ENCODE measurements at places on chromosomes 12 and 14.

DNA sequence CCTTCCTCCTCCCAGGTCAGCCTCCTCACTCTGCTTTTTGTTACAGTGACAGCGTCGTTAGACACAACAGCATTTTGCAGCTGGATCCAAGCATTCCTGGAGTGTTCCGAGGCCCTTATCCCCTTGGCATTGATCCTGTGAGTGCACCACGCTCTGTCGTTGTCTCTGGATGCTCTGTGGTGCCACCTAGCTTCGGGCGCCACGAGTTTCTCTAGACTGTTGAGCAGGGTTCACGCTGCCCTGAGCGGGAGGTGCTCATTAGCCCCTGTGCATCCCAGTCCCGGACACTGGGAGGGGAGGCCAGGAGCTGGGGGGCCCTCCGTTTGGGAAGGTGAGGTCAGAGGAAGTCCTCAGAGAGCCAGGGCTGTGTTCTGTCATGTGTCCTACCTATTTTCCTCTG is 17.3 kb upstream of the DNAH10 start:
- DNase-seq, result no peak

DNA sequence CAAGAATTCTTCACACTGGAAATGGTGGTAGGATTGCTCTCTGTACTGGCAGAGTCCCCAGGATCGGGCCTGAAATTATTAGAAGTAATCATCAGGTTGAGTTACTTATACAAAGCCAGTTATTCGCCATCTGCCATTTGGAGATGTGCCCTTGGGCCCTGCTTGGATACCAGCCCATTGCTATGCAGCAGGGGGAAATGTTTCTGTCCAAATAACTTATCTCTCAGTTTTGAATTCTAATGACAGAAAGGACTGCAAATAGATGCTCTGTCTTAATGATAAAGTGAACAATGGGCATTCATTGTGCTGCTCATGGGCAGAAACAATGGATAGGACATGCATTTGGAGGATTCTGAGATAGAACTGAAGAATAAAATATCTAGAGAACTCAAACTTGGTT is 139.1 kb upstream of the PELI2 start:
- DNase-seq, result no peak

- DNase-seq, result no peak
Observed at GRCh38 chr12:85043829-85044228, 7.7 kb downstream of the LRRIQ1 start.

- DNase-seq, result no peak
Observed at GRCh38 chr14:98916036-98916435, 356.0 kb downstream of the BCL11B start.

DNA sequence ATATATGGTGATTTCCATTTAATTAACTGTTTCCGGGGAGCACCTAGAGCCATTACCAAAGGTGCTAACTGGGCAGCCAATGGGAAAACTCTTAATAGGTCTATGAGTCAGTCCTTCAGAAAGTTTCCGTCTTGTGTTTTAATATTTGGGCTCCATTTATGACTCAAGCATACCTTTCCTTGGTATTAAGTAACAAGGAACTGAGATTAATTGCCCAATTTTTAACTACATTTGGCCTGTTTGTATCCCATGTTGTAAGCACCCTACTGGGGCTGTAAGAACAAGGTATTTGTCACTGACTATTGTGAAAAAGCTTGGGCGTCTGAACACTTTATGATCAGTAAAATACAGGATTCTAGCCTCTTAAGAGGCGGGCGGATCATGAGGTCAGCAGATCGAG is 62.8 kb upstream of the FOXN3 start:
- DNase-seq, result no peak

- DNase-seq, result peak; percentile 78
Observed at GRCh38 chr14:93115821-93116675, at the start of gene ITPK1. Gene ITPK1 (minus strand): TSS chr14:93115925. CDS start chr14:93115163, 762 bp downstream.

DNA sequence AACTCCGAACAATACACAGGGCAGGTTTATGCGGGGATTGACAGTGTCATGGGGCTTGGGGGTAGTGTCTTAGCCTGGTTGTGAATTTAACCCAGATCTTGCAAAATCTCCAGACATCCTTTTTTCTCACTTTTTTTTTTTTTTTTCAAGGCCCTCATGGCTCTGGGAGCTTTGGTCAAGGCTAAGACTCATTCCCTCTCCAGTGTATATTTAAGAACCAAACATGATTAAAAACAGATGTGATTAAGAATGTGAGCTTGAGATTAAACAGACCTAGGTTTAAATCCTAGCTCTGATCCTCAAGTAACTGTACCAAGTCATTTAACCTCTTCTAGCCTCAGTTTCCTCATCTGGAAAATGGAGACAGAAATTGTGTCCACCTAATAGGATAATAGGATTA is 151.7 kb upstream of the FUT8 start:
- no peak for DNase-seq

DNA sequence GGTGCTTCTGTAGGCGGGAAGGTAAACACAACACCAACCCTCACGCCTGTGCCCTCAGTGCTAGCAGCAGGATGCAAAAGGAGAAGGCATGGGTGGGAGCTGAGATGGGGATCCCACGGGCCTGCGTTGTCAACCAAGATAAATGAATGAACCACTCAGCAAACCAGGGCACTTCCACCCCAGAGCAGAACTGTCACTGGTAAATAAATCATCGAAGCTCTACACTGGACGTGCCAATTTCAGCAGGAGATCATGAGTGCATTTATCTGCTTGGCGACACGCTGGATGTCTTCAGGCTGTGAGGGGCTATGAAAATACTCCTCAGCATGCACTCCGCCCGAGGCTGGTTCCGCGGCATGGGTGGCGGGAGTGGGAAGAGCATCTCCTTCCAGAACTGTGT is 33.2 kb downstream of the HSPB8 start:
- DNase-seq, result no peak

DNA sequence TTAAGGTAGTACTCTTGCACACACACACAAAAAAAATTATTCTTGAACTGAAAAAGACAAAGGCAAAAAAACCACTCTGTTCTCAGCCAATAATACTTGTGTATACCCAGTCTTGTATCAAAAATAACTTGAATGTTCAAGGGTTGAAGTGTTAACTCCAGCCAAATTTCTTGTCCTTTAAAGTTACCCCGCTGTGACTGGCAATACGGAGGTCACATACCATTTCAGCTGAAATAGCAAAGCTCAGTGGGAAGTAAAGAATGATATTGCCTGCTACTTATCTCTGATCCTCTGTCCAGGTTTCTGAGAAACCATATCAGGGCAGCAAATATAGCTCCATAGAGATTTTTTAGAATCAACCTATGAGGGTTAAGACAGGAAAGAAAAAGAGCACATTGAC is 167.4 kb downstream of the C12orf50 start:
- no peak for DNase-seq

DNA sequence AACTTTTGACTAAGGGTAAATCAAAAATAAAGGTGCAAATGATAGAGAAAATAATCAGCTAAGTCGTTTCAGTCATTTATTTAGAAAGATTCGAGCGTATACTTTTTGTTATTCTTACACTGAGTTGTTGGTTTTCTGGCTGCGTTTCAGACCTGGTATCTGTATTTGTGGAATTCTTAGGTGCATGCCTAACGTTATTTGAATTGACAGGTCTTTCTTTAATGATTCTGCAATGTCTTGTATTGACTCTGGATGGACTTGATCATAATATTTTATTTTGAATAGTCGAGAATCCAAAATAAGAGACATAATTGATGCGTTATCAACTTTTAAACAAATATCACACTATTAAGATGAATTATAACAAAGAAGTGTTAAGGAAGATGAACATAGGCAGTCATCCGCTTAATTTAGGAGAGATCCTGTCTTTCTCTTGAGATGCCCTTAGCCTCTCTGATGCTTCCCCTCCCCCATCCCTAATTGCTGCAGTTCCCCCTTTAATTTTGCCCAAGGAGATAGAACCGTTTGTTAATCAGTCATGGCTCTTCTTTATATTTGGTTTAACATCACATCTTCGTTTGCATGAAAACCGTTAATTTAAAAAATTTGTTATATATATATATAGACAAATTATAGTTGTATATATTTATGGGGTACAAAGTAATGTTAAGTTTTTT is 1.8 kb downstream of the ALX1 start:
- DNase-seq, result no peak

GRCh38 chr14:80754696-80755095 is 186.8 kb downstream of the CEP128 start:
- no peak for DNase-seq

- no peak for DNase-seq
Observed at GRCh38 chr14:102203382-102203781, 63.7 kb downstream of the WDR20 start.

DNA sequence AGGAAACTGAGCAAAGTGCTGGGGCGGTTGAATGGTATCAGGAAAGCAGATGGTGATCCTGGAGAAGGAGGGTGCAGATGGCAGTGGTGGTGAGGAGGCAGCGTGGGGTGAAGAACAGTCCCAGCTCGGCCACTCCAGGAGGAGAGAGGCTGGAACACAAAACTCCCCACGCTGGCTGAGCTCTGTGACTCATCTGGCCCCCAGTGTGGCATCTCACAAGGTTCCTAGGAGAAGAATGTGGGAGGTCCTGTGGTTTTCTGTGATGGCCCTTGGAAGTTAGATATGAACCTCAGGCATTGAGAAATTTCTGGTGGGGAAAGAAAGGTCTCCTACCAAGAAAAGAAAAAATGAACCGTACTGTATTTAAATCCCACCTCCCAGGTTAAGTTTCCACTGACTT is 8.0 kb upstream of the NRXN3 start:
- DNase-seq, result no peak

DNA sequence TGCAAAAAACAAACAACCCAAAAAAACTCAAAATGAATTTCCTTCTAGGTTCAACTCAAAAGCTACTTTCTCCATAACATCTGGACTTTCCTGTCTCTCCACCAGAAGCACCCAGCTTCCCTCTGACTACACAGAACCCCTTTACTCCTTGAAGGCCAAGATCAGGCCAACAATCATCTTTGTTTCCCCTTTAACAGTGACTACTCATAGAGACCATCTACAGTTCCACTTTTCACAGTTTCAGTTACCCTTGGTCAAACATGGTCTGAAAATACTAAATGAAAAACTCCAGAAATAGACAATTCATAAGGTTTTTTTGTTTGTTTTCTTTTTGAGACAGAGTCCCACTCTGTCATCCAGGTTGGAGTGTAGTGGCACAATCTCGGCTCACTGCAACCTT is 11.8 kb downstream of the GCH1 start:
- no peak for DNase-seq

DNA sequence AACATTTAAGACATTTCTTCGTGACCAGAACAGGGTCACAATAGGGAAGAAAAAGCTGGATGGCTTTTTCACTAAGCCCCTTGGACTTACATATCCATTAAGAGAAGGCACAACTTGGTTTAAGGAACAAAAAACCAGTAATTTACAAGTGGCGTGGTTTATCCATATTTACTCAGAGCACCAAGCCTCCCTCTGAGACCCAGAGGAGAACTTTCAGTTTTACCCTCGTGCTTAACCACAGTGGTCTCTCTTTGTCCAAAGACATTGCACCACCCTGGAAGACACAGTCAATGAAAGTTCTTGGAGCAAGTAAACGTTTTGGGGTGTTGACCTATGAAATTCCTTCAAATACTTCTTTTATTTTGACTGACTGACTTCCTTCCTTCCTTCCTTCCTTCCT is 52.5 kb downstream of the SSPN start:
- no peak for DNase-seq

GRCh38 chr12:68102731-68103130 is 56.8 kb downstream of the IFNG start:
- DNase-seq, result no peak

DNA sequence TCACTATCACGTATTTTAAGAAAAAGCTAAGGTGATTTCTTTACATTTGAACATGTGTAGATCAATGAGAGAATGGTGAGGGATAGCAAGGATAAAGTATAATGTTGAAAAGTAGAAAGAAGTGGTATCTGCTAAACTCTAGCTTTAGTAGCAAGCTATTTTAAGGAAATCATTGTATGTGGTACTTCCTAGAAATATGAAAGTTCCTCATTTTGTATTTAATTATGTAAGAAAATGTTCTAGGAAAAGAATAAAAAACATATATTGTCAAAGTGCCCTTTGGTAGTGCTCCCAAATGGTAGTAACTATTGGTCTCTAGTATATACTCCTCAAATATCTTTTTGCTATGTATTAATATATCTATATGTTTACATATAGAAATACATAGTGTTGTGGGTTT is 35.7 kb downstream of the RAB21 start:
- DNase-seq, result no peak

GRCh38 chr12:100956311-100956852 is 161.8 kb downstream of the ANO4 start:
- no peak for DNase-seq

DNA sequence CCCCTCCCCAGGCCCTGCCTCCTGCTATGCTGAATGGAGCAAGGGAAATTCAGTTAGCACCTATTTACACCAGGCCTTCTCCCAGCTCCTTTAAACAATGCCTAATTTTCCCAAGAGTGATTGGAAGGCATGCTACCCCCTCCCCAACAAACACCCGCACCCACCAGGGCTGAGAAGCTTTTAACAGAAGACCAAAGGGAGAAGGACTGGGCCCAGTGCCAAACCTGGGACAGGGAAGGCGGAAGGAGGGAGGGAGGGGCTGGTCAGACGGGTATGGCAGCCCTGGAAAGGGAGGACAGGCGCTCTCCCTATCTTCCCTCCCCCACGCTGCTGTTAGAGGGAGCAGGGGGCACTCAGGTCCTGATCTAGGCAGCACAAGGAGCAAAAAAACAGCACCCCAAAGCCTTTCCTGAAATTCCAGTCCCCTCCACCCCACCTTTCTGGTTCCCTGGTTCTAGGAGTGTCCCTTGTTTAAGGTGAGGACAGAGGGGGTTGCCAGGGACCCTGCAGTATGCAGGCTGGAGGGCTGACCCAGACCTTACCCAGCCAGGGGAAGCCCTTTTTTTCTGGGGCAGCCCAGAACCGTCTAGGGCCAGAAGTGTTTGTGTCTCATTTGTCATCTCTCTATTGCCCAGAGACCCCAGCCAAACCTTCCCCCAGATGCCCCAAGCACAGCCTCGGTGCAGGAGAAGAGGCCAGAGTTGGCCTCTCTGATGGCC is 2.4 kb upstream of the KRT8 start:
- DNase-seq, result no peak

DNA sequence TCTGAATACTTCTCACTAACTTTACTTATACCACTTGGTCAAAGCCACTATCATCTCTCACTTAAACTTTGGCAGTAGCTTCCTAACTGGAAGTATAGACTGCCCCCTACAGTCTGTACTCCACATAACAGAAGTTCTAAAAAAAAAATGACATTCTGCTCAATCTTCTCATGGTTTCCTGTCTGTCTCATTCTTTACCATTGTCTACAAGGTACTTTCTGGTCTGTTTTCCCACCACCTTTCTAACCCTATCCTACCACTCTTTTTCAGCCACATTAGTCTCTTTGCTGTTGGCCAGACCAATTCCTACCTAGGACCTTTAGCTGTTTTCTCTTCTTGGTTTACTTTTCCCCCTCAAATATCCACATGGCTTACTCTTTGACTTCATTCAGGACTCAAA is 14.7 kb downstream of the CPSF6 start:
- DNase-seq, result no peak

DNA sequence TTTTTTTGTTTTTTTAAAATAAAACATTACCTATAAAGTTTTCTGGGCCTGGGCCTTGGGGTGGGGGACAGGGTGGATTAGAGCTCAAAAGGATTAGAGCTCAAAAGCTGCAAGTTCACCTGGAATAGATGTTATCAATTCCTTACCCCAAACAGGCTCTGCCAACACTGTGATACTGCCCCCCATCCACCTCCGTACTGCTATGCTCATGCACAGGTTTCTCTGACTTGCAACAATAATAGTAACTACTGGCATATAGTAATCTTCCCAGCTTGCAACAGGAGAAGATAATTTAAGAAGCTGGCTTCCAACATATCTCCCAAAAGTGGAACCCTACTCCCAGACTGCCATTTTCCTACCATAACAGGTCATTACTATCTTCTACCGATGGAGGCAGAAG is 51.3 kb upstream of the SLCO1C1 start:
- no peak for DNase-seq
